ENCODE measurements at places on chromosomes 2 and 18.

GRCh38 chr2:69111076-69111475 lies 98.1 kb downstream of the ANTXR1 start:
- DNase-seq = no peak

DNA sequence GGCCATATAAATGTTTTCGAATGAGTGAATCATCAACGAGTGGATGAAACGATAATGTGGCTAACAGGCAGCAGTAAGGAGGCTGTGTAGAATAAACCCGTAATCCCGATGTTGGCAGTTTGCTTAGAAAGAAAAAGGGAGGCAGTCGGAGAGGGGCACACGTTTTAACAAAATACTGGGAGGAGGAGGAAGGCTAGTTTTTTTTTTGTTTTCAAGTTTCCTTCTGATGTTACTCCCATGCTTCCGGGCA lies 476 bp upstream of the MSH2 start:
- DNase-seq = no peak

- no peak for DNase-seq
These were observed 734.8 kb upstream of the REG3G start for GRCh38 chr2:78290581-78291214.

GRCh38 chr2:109009920-109010610 lies 21.0 kb upstream of the EDAR start:
- DNase-seq = no peak

DNA sequence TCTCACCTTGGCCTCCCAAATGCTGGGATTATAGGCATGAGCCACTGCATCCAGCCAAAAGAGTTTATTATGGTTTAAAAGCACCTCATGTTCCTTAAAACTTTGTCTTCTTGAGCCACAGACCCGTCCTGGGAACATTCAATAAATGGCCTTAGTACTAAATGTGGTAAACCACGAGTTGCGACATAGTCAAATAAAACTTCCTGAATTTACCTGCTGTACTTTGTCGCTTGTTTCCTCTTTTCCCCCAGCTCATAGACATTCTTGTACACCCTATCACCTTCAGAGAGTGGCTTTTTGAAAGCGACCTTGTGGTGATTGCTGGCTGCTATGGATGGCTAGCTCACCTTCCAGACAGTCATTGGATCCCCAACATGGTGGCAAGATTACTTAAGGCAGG lies 310.4 kb downstream of the LRRTM1 start:
- no peak for DNase-seq

- DNase-seq = no peak
These were observed 10.0 kb upstream of the THADA start for GRCh38 chr2:43605851-43606250.

GRCh38 chr2:79792090-79792489 lies 279.2 kb downstream of the CTNNA2 start:
- no peak for DNase-seq

DNA sequence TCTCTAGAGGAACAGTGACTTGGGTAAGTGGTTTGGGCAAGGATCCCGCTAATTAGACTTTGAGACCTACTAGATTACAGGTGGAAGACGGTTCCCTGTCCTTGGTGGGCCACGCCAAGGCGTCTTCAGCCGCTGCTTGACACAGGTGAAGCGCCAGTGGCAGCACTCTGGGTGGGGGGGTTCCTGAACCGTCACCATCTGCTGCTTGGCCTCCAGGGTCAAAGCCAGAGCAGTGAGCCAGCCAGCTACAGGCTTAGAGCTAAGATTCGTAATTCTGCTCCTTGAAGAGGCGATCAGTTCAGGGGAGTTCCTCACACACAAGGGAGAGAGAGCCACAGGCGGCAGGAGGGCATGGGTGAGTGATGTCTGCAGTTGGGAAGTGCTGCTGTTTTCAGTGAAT lies 39.4 kb upstream of the RBM44 start:
- no peak for DNase-seq

- no peak for DNase-seq
These were observed 59.4 kb downstream of the LIMS1 start for GRCh38 chr2:108593547-108594098.

DNA sequence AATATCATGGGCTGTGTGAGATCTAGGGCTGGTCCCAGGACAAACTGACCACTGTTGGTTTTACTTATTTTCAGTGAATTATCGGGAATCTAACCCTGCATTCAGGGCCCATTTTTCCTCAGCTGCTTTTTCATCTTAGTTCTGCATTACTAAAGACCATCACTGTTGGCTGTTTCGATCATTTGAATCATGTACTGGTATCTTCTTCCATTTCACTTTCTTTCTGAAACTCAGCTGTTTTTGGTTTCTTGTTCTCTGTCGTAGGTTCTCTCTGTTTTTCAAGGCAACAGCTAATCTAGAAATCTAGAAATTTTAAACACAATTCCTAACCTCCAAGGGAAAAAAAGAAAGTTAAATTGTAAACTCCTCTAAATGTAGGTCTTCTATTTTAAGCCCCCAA lies 159.9 kb upstream of the SESTD1 start:
- DNase-seq = no peak

GRCh38 chr18:3085612-3086011 lies 72.7 kb upstream of the LPIN2 start:
- DNase-seq = no peak

DNA sequence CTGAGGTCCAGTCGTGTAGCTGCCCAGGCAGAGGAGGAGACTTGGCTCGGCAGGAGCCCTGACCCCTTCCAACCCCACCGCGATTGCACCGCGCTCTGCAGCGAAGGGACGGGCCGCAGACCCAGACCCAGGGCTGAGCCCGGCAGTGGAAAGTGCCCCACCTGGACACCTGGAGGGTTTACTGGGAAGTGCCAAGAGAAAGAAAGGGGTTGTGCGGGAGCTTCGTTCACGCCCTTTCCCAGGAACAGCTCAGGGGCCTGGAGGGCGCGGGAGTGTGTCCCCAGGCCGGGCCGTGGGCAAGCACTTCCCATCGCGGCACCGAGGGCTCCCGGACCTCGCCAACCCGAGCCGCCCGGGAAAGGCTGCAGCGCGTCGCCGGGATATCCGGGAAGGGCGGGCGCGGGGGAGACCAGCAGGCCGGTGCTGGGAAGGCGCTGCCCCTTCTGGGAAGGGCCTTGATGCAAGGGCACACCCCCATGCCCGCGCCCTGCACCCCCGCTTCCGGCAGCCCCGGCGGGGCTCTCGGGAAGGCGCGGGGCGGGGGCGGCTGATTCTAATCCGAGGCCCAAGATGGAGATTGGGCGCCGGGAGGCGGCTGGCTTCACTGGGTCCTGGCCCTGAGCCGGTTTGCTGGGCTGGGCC lies 36.1 kb upstream of the MRPL33 start:
- DNase-seq = peak; percentile 45

DNA sequence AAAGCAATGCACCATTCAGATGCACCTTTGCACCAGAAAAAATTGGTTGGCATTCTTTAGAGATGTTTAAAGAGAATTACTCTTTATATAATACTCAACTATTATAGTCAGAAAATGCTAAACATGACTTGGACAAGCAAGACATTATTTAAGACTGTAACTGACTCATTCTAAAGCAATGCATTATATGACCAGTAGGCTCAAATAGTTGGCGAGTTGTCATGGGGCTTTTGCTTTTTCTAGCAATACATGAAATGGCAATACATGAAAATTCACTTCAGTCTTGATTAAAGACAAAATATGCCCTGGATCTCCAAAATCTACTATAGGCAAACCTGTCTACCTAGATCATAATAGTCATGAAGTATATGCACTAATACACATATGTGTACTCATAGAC lies 216.9 kb upstream of the VWC2L start:
- DNase-seq = no peak

DNA sequence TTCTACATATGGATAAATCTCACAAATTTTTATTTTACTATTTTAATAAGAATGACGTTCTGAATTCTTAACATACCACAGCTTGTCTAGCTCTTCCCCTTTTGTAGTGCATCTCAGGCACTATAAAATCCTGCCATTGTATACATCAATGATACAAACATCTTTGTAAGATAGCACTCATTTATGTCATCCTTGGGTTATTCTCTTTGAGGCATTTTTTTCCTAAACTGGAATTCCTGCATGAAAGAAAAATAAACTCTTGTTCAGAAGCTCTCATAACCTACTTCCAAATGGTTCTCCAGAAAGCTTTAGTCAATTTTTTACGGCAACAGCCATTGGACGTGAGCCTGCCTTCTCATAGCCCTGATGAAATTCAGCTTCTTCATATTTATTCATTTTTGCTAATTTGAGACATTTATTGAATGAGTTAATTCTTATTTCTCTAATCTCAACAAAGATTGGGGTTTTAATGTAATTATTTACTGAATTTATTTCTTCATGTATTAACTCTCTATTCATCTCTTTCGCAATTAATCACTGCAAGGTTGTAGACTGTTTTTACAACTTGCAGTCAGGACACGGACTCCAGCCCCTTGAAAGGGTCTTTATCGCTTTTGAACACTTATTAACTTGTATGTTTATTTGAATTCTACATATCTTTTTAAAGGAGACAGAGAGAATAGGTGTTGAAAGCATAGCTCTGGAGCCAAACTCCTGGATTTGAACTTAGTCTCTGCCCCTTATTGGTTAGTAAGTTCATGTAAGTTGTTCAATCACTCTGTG lies 57.6 kb upstream of the PARD3B start:
- DNase-seq = no peak

- DNase-seq = no peak
These were observed 113.8 kb upstream of the KLF7 start for GRCh38 chr2:207279520-207279919.

- no peak for DNase-seq
These were observed 110.9 kb downstream of the PID1 start for GRCh38 chr2:229160180-229160579.

- DNase-seq = no peak
These were observed 42.5 kb downstream of the HRH4 start for GRCh38 chr18:24502667-24503523.

- DNase-seq = no peak
These were observed 103.4 kb upstream of the MEX3C start for GRCh38 chr18:51300912-51301311.

DNA sequence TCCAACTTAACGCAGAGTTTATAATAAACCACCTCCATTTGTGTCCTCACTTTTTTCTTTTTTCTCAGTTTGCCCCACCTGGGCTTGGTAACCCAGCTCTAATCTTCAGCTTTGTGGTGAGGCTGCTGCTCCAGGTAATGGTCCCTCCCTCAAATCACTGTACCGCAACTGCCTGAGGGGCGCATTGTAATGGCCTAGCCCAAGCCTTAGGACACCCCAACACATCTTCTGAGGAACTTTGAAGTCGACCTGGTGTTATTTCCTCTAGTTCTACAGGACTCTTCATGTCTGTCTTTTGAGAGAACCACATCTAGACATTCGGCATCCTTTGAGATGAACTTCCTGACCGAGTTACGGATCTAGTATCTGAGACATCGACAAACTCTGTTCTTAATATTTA lies 99.7 kb downstream of the PLEKHM3 start:
- no peak for DNase-seq

GRCh38 chr18:2978661-2979106 lies 34.3 kb downstream of the LPIN2 start:
- no peak for DNase-seq

- no peak for DNase-seq
These were observed 166.9 kb downstream of the RND3 start for GRCh38 chr2:150320608-150321007.

DNA sequence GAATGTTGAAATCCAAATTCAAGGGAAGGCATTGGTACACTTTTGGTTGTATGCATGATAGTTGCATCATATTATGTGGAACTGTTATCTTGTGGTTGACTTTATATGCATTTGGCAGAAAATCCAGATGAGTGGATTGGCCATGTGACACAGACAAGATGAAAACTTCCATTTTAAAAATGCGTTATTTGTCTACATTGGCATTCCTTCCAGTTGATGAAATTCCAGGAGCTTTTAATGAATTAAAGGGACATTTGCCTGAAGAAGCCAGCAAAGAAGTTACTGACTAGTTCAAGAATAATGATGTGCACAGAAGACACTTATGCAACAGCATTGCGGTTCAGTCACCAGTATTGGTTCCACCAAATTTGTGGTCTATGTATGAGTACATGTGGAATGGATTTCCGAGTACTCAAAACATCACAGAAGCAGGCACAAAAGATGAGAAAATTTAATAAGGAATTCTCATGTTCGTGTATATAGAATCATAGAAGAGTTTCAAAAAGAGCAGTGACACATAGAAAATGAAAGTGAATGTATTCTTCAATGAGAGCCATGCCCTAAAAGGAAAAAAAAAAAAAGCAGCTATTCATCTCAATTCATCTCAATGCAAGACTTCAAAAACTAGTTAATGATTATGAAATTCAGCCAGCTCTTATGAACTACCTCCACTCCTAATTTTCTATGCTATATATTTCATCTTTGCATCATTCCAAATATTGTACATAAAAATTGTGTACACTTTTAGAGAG lies 232.1 kb downstream of the RBM43 start:
- DNase-seq = no peak
